ENCODE measurements at places on chromosomes 13 and 19. TPM values are rescaled to one million over a fixed set of nuclear protein-coding genes. Genes with fewer than 3 reads are reported as not detected.

DNA sequence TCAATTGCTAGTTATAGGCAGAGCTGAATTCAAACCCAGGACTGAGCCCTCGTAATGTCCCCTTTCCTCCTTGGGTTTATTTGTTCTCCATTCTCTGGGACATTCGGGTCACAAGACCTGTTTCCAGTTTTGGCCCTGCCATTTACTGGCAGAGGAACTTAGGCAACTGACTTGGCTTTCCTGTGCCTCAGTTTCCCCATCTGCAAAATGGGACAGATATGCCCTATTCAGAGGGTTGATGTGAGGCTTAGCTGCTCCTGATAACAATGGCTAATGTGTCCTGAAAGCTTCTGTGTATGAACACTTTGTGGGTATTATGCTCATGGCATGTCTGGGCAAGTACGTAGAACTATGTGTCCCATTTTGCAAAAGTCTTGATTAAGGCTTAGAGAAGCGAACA is 996 bp downstream of the ZNF524 start:
- DNase-seq: no peak

Gene CATSPERD
- total RNA-seq: not detected

GRCh38 chr19:47608074-47608918 is 638 bp upstream of the BICRA start:
- peak; percentile 96 for DNase-seq

DNA sequence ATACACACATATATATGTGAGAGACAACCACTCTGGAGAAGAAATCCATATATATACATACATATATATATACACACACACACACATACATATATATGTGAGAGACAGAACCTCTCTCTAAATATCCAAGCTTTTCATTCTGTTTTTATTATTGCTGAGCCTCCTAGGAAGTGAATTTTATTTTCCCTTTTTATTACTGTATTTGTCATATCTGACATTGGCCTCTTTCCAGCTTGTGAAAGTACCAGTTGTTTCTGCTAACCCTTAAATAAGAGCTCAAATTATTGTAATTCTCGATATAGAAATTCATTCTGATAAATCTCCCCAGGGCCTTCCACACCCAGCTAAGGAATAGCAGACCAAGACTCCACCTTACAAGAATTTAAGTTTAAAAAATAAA is 81.0 kb downstream of the NUFIP1 start:
- no peak for DNase-seq

GRCh38 chr13:75352641-75353327 is 129.2 kb downstream of the TBC1D4 start:
- DNase-seq: no peak

DNA sequence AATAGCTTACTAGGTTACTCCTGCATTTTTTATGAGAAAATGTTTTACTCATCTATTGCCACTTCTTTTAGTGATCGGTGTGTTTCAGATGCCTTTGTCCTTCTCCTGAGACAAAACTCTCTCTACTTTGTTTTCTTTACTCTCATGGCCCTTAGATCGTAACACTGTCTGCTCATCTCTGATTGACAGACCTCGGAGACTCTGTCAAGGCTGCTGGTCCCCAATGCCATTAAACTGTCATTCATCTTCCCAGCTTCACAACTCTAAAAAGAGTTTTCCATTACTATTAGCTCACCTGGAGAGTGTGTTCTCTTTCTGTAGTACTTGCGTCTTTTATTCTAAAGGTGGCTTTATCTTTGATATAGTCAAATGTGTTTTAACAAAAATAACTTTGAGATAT is 765.2 kb downstream of the SLITRK1 start:
- DNase-seq: no peak

DNA sequence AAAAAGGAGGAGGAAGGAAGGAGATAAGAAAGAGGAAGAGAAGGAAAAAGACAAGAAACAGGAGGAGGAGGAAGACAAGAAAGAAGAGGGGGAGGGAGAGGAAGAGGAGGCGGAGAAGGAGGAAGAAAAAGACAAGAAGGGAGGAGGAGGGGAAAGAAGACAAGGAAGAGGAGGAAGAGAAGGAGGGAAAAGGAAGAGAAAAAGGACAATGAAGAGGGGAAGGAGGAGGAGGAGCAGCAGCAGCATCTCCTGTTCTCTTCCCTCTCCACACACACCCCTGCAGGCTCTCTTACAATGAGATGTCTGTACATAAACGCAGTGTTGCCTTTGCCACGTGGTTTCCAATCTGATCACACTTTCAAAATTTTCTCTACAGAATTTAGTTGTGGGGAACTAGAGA is 66.6 kb downstream of the RUBCNL start:
- no peak for DNase-seq

GRCh38 chr13:46184277-46184699 is 2.3 kb upstream of the LCP1 start:
- DNase-seq: no peak

GRCh38 chr13:112791663-112792440 is 102.0 kb downstream of the ATP11A start:
- DNase-seq: no peak

GRCh38 chr13:52377898-52378297 is 28.1 kb downstream of the THSD1 start:
- DNase-seq: no peak

GRCh38 chr13:33228648-33229445 is 56.7 kb downstream of the STARD13 start:
- DNase-seq: no peak

DNA sequence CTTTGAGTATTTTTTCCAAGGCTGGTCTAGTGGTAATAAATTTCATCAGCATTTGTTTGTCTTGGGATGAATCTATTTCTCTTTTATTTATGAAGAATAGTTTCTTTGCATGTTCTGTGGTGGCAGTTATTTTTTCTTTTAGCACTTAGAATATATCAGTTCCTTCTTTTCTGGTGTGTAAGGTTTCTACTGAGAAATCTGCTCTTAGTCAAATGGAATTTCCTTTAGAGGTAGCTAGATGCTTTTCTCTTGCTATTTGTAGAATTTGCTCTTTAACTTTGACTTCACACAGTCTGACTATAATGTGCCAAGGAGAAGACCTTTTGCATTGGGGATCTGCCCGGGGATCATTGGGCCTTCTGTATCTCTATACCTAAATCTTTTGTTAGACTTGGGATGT is 4.1 kb upstream of the SIGLEC6 start:
- no peak for DNase-seq

- DNase-seq: no peak
Measured at GRCh38 chr19:17121736-17122293, 46.2 kb downstream of the MYO9B start.

- no peak for DNase-seq
Measured at GRCh38 chr13:104318121-104318520, 1251.9 kb upstream of the SLC10A2 start.

Gene HSD11B1L
- 3.7 TPM for total RNA-seq

All from sciatic nerve (tissue), 2 donors.